ENCODE measurements at places on chromosomes 7 and 10.

GRCh38 chr7:148708026-148708885 lies 9.6 kb downstream of the CUL1 start:
- DNase-seq = no peak

DNA sequence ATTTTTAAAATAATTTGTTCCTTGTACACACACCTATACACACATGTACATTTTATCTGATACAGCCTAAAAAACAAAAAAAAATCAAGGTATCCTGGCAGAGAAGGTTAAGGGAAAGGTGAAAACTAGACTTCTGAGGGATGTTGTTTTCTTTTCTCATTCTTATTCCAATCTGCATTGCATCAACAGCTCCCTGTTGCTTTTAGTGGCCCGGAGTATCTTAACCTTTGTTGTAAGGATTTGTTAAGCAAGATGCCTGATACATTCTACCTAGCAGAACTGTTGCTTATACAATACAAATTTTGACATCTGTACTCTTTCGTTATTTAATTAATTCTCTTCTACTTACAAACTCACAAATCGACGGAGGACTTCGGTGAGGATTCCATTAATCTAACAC lies 167.4 kb downstream of the GNAI1 start:
- DNase-seq = no peak

DNA sequence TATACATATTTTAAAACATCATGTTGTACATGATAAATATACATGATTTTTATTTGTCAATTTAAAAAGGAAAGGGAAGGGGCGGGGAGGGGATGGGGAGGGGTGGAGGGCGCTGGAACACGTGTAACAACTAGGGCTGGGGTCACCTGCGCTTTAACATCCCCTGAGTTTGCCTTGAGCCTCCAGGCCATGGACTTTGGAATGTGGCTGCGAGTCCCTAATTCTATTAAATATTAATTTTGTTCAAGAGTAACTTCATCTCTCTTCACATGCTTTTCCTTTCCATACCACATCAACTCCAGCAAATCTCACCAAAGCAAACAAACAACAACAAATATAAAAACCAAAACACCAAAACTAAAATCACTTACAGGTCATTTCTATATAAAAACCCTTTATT lies 10.6 kb downstream of the IFIT5 start:
- DNase-seq = no peak

GRCh38 chr10:78964952-78965633 lies 103.7 kb upstream of the ZMIZ1 start:
- DNase-seq = no peak

- DNase-seq = no peak
These were observed 467.3 kb downstream of the PTPRN2 start for GRCh38 chr7:158120316-158120715.

GRCh38 chr7:113373863-113374262 lies 255.5 kb upstream of the SMIM30 start:
- DNase-seq = no peak

GRCh38 chr10:46282842-46283574 lies 3.8 kb upstream of the ANTXRL start:
- peak; percentile 77 for DNase-seq

GRCh38 chr7:37255327-37255944 lies 193.2 kb downstream of the ELMO1 start:
- DNase-seq = no peak

- no peak for DNase-seq
These were observed 31.9 kb downstream of the PCBD1 start for GRCh38 chr10:70856454-70856853.

- DNase-seq = no peak
These were observed 106.0 kb downstream of the GRID1 start for GRCh38 chr10:86260564-86260963.

DNA sequence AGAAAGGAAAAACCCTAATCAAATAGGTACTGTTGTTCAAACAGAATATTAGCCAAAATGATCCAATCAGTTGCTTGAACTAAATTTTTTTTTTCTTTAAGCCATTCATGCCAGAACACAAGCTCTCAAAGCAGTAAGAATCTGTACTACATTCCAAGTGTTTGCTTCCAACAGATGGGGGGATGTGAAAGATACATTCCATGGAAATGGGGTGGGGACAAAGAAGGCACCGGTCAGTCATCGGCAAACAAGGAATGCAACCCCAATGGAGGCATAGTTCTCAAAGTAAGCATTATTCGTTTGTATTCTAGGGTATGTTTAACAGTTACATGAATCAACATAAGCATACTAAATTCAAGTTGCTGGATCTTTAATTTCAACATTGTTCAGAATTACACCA lies 32.5 kb downstream of the C10orf143 start:
- no peak for DNase-seq

- DNase-seq = no peak
These were observed 7.8 kb downstream of the UBE2D4 start for GRCh38 chr7:43933902-43934560.

GRCh38 chr10:34275626-34276130 lies 539.4 kb downstream of the PARD3 start:
- no peak for DNase-seq

DNA sequence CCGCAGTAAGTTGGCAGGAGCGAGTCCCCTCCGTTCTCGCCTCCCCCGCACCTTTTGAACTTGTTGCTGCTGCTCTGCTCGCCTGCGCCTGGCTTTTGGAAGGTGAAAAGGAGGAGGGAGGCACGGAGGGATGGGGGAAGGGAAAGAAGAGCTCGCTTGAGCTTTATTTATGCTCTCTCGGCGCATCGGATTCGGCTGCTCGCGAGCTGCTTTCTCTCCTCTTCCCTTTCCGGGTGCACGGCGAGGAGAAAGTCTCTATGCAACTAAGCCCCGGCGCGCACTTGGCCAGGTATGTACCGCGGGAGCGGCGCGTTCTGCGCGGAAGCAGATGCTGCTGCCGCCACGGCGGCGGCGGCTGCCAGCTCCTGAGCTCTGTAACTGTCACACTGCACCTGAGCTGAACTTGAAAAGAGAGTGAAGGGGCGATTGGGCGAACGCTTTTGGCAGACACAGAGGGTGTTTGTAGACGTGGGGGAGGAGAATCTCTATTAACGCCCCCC lies 551 bp downstream of the KCND2 start:
- no peak for DNase-seq

DNA sequence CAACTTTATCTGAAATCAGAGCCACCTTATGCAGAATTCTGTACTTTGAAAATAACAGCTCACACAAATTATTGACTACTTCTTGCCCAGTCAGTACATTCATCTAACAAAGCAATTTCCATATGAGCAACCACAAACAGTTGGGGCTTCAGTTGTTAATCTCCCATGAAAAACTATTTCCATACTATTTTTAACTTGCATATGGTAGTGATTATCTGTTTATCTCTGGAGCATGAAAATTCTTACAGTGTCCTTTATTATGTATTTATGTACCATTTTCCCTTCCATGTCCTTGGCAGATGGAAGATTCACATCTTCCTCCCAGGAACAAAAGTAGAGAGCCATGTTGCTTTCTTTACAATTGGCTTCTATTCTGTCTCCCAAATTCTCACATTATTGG lies 285.7 kb downstream of the CRPPA start:
- no peak for DNase-seq
